ENCODE measurements at places on chromosomes 1 and 21.

DNA sequence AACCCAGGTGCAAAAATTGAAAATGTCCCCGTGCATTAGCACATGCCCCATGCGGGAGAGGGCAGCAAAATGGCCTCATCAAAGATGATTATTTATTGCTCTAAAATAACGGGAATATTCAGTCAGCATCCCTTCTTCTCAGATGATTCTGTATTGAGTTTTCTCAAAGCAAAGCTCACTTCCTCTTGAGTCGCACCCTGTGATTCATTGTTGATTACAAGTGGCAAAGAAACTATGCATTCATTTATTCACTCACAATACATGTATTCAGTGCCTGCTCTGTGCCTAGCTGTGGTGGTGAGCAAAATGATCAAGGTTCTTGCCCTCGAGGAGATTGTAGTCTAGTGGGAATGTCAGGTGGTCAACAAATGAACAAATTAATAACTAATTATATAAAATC lies 226.0 kb upstream of the KAZN start:
- no peak for DNase-seq

DNA sequence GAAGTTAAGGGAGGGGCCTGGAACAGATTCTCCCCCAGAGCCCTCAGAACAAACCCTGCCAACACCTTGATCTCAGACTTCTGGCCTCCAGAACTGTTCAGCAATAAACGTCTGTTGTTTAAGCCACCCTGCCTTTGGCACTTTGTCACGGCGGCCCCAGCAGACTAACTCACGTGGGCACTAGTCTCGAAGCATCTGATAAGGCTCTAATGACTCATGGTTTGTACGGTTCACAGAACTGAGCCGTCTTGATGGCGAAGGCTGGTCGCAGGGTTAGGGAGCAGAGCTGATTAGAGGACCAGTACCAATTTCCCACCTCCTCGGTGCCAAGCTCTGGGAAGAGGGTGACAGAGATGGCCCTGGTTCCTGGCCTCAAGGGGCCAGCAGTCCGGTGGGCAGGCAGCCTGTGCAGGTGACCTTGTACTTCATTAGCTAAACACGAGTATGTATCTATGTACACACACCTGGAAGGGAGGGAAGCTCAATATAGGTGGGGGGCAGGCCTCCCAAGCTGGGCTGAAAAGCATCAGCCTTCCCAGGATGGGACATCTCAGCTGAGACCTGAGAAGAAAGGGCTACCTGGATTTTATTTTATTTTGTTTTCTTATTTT lies 112.8 kb downstream of the MRPS6 start:
- no peak for DNase-seq

- DNase-seq: no peak
Measured at GRCh38 chr1:208081972-208082371, 162.2 kb downstream of the PLXNA2 start.

DNA sequence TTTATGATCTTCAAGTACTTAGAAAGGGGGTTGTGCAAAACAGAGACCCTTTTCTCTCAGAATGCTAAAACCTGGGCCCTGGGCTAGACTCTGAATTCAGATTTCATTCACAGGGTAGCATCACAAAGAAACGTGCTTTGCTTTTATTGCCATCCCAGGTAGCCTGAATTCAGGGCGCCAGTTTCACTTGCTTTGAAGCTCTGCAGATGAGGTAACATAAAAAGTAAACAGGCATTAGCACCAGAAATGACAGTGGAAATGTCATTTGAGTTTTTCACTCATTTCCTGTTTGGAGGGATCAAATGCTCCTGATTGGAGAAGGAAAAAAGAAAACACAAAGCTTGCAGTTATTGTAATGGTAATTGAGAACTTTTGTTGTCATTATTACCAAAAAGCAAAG lies 2.6 kb downstream of the SYPL2 start:
- no peak for DNase-seq

DNA sequence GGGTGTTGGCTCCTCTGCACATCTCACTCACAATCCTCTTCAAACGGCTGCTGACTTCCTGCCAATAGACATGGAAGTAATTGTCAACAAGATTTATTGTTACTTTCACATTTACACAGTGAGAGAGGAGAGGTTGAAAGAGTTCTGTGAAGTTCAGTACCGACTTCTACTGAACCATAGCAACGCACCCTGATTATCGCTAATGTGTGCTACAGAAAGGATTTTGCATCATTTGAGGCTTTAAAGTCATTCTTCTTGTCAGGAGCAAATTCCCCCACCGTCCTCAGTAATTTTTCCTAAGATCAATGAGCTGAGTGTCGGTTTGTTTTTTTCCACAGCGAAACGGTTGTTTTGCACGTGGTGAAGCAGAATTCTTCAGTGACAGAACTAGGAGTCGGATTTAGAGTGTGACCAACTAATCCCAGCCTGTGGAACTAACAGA lies 361.0 kb downstream of the ADGRL2 start:
- DNase-seq: no peak

DNA sequence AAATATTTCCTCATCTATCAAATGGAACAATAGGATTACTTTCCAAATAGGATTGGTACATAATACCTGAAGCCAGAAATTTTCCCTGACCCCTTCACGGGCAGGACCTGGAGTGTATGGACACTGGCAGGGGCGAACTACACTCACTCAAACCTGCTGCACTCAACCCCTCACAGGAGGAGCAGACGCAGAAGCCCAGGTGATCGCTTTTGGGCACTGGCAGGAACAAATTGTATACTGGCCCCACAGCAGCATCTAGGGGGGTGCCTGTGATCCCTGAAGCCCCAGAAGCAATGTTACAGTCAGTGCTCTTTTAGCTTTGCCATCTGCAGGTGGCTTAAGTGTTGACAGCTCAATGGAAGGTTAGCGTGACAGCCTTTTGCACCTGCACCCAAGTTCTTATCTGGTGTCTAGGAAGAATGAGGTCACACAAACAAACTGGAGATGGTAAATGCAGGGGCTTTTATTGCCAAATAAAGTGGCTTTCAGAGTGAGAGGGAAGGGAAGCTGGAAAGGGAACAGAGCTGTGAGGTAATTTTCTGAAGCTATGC lies 199.2 kb upstream of the NEGR1 start:
- no peak for DNase-seq

- DNase-seq: no peak
Measured at GRCh38 chr21:31873275-31873695, 465 bp downstream of the HUNK start.

DNA sequence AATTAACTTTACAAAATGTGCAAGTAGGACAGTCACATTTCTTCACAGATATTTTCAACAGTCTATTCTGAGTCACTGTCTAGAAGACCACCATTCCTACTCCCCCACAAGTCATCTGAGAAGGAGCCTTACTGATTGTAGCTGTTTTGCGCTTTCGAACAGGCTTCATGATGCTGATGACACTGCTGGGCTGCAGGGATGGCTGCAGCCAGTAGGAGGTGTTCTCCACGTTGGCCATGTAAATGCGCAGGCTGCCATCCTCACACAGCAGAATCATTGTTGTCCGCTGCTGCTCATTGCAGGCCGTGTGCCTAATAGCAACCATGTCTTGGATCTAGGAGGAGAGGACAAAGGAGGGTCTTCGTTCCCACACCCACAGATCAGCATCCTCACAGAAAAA lies 56.9 kb downstream of the UBR4 start:
- DNase-seq: no peak

DNA sequence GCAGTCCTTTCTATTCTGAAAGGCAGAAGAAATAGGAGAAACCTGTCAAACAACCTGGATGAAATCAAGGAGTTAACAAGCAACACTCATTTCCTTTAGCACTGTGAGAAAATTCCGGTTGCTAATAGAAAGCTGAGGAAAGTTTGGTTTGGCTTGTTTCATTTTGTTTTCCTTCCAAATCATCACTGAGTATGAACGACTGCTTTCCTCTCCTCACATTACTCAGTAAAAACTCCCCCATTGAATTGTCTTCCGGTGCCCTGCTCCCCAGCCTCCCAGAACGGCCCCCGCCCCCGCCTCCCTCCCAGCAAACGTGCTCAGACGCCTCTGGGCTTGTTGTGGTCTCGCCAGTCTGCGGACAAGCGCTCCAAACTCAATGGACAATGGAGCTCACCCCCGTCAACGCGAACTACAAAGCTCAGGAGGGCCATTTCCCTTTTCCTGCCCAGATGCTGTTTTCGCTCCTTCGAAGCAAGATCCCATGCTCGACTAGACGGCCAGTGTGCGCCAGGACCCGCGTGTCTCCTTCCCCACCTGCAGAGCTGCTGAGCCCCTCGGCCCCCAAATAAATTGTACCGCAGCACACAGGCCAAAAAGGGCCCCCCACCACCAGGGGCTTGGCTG lies 747 bp downstream of the STX6 start:
- peak; percentile 21 for DNase-seq

DNA sequence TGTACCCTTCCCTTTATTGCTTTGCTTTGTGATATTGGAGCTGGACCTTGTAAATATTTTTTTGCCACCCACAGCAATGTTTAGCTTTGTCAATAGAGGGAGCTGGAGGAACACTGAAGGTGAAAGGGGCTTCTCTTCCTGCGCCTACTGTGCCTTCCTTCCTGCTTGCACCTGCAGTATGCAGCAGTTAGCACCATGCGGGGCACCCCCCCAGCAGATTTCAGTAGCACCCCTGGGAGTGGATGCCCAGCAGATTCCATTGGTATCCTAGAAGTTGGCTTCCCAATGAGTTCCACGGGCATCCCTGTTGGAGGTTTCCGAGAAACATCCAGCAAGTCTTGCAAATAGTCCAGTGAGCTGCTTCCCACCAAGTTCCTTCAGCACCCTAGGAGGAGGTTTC lies 25.6 kb downstream of the S100A10 start:
- DNase-seq: no peak
